Suppressor macrophage treated with lipopolysaccharide for 4 hours (primary cell): ENCODE measurements at places on chromosomes 6 and 20.

- no peak for DNase-seq
Observed at GRCh38 chr20:51533291-51534172, 9.0 kb downstream of the NFATC2 start.

- DNase-seq = no peak
Observed at GRCh38 chr20:3119044-3119443, 34.5 kb upstream of the AVP start.

GRCh38 chr20:25418776-25419175 lies 11.3 kb downstream of the GINS1 start:
- no peak for DNase-seq

- no peak for DNase-seq
Observed at GRCh38 chr6:134190883-134191282, 127.0 kb downstream of the SGK1 start.

DNA sequence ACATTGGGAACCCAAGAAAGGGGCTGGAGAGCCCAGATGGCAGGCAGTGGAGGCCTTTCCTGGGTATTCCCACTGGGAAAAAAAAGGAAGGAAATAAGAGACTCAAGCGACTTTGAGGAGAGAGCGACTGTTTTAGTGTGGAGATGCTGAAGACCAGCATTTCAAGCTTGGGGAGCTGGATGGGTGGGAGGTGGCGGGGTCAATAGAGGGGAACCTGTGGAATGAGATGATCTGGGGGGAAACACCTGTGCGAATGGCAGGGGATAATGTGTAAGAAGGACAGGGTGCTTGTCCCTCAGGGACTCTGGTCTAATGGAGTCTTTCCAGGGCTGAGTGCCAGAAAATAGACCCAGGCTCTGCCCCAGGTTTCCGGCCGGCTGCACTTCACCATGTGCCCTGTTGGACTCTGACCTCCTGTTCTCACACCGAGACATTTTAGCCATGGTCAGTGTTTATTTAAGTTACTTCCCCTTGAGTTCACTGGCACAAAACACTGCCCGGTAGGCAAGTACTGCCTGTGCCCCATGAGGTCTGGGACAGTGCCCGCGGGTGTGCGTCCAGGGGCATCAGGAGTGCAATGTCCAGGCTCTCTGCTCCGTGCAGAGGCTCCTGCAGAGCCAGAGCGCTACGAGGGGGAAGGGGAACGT lies 50.4 kb upstream of the NKX2-2 start:
- DNase-seq = no peak

DNA sequence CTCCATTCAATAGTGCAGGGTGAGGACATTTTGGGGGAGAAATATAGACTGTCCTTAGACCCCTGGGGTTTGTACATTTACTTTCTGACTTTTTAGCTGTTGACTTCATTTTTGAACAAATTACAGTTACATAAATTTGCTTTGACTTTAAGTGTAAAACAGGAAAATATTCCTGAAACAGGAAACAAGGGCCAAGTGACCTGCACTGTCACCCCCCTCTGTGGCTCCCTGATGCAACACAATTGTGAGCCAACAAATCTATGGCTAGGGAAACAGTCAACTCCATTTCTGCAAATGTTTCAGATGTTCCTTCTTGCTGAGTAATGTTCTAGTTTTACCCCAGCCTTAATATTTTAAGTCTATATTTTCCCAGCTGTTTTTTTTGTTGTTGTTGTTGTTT lies 39.8 kb downstream of the HLA-A start:
- no peak for DNase-seq

DNA sequence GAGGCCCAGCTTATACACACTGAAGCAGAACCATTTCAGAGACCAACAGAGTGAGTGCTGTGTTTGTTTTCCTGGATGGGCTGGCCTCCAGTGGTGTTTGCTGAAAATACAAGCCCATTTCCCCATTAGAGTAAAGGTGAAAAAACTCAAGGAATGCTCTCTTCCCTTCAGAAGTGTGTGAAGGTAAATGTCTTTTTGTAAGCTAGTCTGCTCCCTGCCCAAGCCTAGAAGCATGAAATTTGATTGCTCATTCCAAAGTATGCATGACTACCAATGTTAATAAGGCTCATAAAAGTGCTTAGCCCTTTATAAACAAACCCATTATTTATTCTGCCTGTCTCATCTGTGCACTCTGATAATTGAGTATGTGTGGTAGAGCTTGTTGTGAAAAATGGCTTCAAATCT lies 59.1 kb downstream of the ADGRF1 start:
- no peak for DNase-seq

GRCh38 chr6:127300411-127300810 lies 33.7 kb downstream of the RNF146 start:
- no peak for DNase-seq

DNA sequence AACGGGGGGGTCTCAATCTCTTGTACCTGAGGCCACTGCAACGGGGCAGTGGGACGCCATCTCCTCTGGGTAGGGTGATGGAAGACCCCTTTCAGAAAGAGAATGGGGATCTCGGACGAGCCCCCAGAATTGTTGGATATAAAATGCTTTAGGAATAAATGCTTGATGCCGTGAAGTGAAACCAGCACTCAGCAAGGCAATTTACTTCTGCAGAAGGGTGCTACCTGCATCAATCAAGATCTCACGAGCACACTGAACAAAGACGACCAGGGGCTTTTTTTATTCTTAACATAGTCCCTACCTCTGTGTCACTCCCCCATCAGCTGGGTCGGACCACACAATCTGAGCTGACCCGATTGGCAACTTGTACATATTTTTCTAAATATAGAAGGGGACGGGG lies 203.6 kb upstream of the TBX18 start:
- DNase-seq = no peak

GRCh38 chr20:39850821-39851330 lies 838.2 kb downstream of the MAFB start:
- no peak for DNase-seq

- DNase-seq = peak; percentile 92
Observed at GRCh38 chr6:30396833-30397479, 52.0 kb downstream of the RPP21 start.

DNA sequence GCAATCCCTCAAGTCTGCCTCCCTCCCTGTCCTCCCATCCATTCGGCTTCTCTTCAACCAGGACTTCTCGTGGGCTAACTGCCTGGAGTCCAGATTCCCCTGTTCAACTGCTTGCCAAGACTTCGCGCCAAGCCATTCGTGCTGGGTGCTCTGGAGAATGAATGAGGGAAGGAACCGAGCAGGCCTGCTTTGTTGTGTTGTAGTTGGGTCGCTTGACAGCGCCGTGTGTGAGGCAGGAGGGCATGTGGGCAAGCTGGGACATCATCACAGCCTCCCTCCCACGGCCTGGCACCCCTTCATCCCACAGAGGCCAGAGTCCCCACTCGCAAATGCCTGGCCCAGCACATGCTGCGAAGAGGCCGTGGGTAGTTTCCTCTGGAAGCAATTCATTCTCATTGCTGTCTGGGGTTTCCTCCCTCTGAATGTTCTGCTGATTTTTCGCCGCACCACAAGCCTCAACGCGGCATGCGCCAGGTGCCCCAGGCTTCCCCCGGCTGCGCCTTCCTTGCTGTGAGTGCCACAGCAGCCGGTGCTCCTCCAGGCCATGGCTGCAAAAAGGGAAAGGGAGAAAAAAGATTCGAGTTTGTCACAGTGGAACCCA lies 336.0 kb downstream of the QKI start:
- no peak for DNase-seq

DNA sequence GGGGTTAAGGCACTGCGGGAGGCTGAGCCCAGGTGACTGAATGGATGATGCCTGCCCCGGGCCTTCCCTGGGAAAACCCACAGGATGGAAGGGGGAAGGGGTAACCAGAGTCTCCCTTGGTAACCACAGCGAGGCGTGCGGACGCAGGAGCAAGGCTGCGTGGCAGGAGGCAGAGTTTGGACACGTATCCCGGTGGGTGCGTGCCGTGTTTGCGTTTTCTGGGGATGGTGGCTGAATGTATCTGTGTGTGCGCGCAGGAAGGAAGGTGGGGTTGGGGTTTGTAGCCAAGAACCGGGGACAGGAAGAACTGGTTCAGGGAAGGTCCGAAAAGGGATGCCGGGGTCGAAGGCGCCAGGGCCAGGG lies 1.8 kb downstream of the MDGA1 start:
- peak; percentile 29 for DNase-seq

- no peak for DNase-seq
Observed at GRCh38 chr20:40309731-40310130, 379.3 kb downstream of the MAFB start.

GRCh38 chr6:144062786-144063185 lies 32.6 kb downstream of the SF3B5 start:
- DNase-seq = no peak

GRCh38 chr6:42551217-42551616 lies 12.6 kb upstream of the UBR2 start:
- no peak for DNase-seq

DNA sequence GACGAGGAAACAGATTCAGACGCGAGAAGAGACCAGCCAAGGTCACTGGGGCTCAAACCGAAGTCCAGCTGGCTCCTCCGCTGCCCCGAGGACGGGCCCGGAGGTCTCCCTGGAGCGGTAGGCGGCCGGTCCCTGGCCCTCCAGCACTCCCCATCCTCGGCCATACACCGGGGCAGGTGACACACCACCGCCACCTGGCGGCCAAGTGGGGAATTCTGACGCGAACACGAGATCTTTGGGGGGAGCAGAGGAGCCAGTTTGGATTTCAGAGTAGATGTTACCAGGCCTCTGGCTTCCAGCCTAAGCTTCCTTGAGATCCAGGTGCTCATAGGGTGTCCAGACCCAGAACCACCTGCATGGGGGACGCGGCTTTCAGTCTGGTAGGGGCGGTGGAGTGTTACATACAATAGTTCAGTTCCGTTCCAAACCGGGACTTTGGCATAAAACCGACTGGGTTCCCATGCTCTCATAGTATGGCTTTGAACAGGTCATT lies 16.1 kb downstream of the BPIFB1 start:
- DNase-seq = peak; percentile 71

DNA sequence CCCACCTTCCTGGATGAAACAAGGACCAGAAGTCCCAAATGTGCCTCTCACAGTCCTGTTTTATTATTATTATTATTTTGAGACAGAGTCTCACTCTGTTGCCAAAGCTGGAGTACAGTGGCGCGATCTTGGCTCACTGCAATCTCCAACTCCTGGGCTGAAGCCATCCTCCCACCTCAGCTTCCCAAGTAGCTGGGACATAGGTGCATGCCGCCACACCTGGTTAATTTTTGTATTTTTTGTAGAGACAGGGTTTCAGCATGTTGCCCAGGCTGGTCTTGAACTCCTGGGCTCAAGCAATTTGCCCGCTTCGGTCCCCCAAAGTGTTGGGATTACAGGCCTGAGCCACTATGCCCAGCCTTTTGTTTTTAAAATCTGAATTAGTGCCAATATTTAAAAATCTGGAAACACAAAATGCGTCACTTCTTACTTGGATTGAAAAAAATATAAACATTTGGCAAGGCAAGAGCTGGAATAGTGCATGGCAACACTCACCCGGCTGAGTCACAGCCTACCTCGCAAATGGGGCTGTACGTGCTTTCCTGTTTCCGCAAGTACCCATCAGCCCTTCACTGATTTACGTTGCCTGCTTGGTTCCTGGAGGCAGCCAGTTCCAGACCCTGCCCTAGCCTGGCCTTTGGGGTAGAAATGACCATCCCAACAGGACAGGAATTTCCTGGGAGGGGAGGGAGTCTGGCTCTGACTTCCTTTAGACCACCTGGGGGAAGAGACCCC lies 6.3 kb downstream of the SDCBP2 start:
- peak; percentile 44 for DNase-seq

DNA sequence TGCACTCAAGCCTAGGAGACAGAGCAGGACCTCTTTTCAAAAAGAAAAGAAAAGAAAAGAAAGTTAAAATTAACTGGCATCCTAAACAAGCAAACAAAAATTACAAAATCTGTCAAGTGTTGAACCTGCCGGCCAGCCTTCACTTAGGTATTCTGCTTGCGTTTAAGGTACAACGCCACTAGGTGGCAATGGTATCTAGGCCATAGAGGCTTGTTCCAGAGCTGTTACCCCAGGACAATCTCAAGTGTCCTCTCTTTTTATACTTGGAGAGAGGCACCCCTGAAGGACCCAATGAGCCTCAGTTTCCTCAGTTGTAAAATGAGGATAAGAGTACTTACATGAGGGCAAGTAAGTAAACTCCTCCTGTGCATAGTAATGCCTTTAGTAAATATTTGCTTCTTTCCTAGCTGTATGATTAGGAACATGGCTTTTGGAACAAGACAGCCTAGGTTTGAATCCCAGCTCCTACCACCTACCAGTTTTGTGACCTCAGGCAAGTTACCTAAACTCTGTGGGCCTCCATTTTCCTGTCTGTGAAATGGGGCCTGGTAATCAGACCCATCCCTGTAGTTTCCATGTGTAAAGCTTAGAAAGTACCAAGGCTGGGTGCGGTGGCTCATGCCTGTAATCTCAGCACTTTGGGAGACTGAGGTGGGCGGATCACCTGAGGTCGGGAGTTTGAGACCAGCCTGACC lies 5.8 kb upstream of the PACSIN1 start:
- peak; percentile 70 for DNase-seq

DNA sequence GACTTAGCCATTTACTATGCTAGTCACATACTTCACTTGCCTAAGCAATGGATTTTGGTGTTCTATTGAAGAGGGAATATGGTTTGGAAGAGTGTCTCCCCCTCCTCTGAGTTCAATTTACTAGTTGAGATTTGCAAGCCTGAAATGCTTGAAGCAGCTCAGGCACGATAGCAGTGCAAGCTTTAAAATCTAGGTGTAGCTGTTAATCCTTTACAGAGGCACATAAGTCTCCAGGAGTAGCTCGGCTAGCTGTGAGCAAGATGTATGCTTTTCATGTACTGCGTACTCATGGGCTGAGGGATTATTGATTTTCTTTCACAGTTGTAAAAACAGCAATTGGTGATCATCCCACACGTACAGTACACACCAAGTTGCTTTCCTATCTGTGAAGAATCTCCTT lies 726 bp downstream of the FLRT3 start:
- DNase-seq = no peak

DNA sequence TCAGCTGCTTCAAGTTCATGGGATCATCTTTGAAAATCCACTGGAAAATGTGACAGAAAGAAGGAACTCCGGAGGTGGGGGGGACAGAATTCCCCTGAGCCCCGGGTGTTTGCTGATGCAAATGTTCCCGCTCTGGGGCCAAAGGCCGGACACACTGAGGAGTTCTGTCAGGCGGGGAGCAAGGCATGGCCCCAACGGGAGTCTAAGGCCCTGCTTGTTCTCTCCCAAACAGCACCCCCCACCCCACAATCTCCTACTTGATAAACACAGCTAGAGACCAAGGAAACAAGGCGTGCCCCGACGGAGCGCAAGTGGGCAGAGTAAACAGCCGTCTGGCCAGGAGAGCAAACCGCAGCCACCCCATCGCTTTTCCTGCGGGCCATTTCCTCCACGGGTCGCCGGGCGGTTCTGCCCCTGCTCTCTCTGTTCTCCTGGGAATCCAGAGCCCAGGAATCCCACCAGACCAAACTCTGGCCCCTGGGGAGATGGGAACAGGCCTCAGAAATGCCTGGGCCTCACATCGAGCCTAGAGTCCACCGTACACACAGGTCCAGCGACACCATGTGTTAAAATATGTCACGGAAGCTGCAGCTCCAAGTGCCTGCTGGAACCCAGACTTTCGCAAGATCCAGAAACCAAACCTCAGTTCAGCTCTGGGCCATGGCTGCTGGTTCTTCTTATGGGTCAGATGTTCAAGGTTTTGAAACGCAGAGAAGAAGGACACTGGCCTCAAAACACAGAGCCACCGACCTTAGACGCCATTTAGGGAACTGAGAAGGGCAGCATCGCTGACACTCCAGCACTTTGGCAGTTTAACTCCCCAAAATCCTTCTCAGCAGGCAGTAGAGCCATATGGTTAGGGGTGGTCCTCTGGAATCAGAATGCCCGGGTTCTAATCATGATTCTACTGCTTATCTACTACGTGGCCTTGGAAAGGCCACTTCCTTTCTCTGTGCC lies 104.2 kb downstream of the PREX1 start:
- DNase-seq = peak; percentile 74
